ENCODE measurements at places on chromosomes 16 and 17.

GRCh38 chr17:67577429-67578141 lies 140.2 kb upstream of the NOL11 start:
- DNase-seq: no peak

- DNase-seq: no peak
Measured at GRCh38 chr16:57472665-57473060, 10.2 kb downstream of the POLR2C start.

DNA sequence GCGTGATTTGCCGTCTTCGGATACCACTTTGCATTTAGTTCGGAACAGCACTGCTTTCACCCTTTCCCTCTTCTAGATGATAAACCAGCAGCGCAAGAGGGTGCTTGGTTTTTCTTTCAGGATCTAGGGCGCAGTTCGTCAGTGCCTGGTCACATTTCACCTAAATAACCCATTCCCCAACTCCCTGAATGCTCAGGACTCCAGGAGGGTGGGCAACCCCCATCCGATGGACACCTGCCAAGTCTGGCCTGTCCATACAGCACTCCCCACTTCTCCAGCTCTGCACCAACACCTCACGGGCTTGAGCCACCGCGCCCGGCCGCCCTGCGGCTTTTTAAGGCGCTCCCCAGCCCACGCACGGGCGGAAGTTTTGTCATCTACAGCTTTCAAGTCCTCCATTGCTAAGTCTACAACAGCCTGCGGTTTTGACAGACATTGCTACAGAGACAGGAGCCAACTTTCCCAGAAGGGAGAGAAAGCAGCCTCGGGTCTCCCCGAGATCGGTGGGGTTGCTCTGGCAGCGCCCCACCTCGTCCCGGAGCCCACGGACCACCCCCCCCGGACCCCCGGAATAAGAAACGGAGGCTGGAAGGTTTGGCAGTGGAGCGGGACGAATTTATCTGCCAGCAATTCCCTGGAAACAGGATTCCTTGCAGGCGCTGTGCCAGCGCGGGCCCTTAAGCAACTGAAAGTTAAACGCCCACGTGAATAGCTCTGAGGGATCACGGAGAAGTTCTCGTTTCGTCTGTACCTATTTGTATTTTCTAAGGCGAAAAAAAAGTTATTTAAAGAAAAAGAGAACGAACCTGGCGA lies 38.6 kb upstream of the SLFN13 start:
- peak; percentile 79 for DNase-seq

DNA sequence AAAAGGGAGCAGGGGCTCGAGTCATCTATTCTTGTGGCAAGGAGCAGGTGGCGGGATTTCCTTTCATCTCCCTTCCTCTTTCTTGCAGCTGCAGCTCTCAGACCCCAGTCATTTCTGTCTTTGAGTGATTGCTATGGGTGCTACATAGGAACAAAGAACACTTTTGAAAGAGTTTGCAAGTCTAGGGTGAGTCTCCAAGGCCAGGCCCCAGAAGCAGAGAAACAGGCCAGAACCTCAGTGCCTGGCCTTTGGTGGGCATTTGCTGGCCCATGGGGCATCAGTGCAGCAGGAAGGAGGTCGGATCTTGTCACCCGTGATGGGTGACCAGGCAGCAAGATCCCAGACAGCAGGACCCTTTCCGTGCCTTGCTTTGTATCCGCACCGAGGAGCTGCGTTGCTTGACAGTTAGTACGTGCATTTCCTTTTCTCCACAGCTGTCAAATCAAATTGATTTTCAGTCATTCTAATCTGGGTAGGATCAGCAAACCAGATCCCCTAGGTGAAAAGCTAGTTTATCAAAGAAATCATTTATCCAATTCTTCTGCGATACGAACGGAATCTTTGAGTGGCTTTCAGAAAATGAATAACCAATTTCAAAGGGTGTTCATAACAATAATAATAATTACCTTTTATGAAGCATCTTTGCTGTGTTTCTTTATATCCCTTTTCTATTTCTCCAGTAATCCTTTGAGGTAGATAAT lies 244.6 kb upstream of the MAF start:
- DNase-seq: no peak

- no peak for DNase-seq
Measured at GRCh38 chr16:78972006-78972405, 628.5 kb downstream of the MAF start.

GRCh38 chr16:4937782-4938682 lies 1.1 kb upstream of the PPL start:
- DNase-seq: peak; percentile 40

- DNase-seq: no peak
Measured at GRCh38 chr16:50984688-50985087, 166.4 kb downstream of the SALL1 start.

- no peak for DNase-seq
Measured at GRCh38 chr16:89452241-89452640, 38.1 kb downstream of the ANKRD11 start.

- DNase-seq: no peak
Measured at GRCh38 chr17:65595071-65595656, 33.7 kb upstream of the AXIN2 start.

GRCh38 chr17:76050538-76051467 lies 21.5 kb downstream of the SRP68 start:
- DNase-seq: peak; percentile 78

- DNase-seq: no peak
Measured at GRCh38 chr17:64131606-64132270, 1.8 kb upstream of the ERN1 start.

DNA sequence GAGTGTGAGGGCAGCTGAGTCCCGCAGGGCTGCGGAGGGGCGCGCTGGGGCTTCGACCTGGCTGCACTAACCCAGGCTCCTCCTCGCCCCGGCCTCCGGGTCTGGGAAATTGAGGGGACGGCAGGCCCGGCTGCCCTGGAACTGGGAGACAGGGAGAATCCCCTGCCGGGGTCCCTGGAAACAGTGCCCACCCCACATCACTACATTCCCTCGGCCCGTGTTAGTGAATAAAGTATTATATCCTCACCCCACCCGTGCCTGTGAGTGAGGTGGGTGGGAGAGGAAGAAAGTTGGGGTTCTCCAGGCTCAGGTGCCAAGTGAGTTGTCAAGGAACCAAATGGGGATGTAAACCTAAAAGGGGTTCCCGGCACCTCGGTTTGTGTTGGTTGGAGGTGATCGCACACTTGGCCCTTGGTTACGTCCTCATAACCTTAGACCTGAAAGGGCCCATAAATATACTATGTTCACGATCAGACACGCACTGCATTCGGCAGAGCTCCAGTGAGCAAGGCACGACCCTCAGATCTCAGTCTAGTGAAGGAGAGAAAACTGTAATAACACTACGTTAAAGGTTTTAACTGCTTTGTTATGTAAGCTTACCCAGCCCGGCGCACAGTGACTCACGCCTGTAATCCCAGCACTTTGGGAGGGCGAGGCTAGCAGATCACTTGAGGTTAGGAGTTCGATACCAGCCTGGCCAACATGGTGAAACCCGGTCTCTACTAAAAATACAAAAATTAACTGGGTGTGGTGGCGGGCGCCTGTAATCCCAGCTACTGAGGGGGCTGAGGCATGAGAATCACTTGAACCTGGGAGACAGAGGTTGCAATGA lies 11.2 kb downstream of the ZNF771 start:
- DNase-seq: no peak

- DNase-seq: no peak
Measured at GRCh38 chr17:5718726-5719125, 134.4 kb upstream of the NLRP1 start.

DNA sequence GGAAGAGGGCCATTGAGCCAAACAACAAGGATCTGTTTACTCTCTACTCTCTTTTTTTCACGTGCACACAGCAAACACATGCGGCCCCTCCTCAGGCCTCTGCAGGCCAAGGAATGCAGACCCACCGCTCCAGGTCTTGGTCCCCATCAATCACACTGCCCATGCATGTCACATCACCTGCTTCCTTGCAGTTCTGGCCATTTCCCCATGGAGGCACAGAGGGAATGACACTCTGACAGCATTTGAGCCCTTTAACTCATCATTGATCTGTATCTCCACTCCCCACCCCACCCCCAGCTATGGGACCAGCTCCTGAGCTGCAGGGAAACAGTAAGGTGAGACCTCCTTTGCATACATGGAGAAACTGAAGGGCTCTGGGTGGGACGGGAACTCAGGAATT lies 45.9 kb upstream of the MEIOC start:
- DNase-seq: no peak

- no peak for DNase-seq
Measured at GRCh38 chr17:82320140-82320840, 2.9 kb upstream of the CD7 start.

DNA sequence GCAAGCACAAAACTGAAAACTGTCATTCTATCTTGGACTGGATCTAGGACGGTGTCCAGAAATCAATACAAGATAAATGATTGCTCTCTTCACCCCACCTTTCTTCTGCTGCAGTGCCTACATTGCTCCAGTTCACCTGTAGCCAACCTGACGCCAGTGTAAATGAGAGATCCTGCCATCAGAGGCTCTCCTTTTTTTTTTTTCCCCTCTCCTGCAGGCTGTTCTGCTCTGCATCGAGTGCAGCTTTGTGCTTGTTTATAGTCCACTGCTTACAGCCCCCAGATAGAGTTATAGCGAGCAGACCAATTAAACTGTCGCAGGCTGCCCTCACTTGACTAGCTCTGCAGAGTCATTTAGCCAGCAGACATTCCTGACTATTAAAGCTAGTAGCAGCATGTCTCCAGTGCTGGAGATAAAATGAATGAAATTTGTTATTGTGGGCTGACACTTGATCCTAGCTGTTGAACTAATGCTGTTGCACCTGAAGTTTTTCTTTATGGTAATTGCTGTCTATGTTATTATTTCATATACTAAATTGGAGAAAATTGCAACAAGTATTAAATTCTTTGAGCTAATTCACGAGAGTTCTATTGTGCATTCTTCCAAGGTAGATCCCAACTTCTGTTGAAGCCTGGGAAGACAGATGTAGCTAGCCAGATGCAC lies 257.1 kb downstream of the FTO start:
- no peak for DNase-seq

- no peak for DNase-seq
Measured at GRCh38 chr17:63859257-63859656, 14.2 kb downstream of the CSH2 start.

- DNase-seq: no peak
Measured at GRCh38 chr17:58538811-58539409, 24.5 kb upstream of the MTMR4 start.

DNA sequence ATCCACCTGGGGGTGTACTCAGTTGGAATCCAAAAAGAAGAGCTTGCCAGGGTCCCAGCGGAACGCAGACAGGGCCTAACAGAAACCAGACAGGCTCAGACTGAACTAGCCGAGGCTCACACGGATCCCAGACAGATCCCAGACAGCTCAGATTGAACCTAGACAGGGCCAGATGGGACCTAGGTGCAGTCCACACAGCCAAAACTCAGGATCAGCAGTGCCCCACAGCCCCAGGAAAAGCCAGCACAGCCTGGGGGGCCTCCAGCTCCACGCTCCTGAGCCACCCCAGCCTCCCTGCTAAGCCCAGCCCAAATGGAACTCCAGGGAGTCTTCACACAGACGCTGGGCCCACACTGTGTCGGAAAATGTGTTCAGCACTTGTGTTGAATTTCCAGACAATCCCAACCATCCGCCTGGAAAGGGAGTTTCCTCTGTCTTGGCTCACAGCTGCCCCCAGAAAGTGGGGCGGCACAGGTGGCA lies 7.5 kb downstream of the STX1B start:
- no peak for DNase-seq

GRCh38 chr16:17312094-17312710 lies 158.6 kb downstream of the XYLT1 start:
- peak; percentile 28 for DNase-seq

DNA sequence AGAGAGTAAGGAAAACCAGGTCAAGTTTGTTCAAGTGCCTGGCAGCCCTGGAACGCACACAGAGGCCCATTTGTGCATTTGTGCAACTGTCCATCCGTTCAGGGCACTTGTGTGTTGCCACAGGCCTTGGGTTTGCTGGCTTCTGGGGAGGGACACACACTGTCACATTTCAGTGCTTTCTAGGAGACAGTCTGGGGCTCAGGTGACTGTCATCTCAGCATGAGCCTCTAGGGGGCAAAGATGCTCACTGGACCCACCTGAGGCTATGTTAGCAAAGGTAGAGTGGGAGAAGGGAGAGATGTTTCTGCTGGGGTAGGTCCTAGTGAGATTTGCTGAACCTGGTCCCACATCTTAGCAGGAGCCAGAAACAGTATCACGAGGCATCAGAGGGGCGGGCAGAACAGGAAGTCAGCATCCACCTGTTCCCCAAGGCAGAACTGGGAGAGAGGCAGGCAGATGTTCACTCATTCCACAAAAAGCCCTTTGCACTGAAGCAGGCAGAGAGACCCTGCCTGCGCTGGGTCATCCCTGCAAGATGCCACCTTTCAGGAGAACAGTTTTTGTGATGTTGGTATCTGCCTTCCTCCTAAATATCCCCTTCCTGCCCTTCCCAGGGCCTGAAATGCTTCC lies 48.5 kb downstream of the RAI1 start:
- no peak for DNase-seq

- no peak for DNase-seq
Measured at GRCh38 chr17:76989519-76989918, 121.3 kb downstream of the MGAT5B start.

DNA sequence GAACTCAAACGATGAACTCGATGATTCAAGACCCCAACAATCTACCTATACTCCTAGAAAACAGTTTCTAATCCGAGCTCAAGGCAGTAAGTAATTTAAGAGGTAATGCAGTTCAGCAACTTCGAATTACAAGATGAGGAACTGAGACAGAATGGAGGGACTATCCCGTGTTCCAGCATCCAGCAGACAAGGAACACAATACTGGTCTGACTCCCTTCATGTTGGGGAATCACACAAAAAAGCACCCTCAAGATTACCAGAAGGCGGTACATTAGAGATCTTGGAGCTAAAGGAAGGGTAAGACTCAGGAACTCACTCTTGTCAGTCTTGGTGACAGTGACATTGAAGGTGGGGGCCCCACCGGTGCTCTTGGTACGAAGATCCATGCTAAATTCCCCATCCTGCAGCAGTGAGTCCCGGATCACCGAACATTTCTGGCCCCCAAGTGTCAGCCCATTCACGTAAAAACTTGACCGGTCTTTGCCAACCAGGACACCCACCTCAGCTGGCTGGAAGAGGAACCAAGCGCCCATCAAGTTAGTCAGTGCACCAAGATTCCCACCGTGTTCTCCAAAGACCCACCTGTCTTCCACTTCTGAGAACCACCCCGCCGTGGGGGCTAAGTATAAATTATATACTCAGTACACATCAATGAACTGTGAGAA lies 1.9 kb downstream of the PFN1 start:
- no peak for DNase-seq

- DNase-seq: no peak
Measured at GRCh38 chr16:89210904-89211515, 6.5 kb upstream of the ZNF778 start.

- DNase-seq: no peak
Measured at GRCh38 chr17:8887834-8888703, 20.6 kb upstream of the PIK3R6 start.

GRCh38 chr17:75647921-75648320 lies 14.7 kb downstream of the SMIM5 start:
- DNase-seq: no peak

- peak; percentile 75 for DNase-seq
Measured at GRCh38 chr17:41785859-41786226, 668 bp downstream of the JUP start.

GRCh38 chr17:81712468-81713003 lies 452 bp downstream of the SLC25A10 start:
- DNase-seq: no peak
